Activated CD8-positive, alpha-beta memory T cell treated with anti-CD3 and anti-CD28 coated beads for 1 hour (primary cell): ENCODE measurements at places on chromosomes 7 and 10.

GRCh38 chr7:30799206-30799975 is 28.2 kb downstream of the MINDY4 start:
- no peak for DNase-seq

DNA sequence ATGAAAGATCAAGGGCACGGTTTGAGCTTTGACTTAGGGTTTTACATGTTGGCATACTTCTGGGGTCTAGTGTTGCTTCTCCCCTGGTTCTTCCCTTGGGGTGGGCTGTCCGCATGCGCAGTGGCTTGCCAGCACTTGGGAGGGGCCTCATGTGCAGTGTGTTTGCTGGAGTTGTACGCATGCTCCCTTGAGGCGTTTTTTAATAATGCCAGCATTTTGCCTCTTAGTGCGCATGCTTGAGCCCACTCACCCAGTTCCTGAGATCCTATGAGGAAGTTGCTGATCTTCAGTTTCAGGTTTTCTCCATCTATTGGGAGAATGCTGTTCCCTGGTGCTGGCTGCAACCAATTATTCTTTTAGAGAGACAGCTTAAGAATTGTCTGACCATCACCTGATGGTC is 113.4 kb upstream of the GPR141 start:
- DNase-seq = no peak

DNA sequence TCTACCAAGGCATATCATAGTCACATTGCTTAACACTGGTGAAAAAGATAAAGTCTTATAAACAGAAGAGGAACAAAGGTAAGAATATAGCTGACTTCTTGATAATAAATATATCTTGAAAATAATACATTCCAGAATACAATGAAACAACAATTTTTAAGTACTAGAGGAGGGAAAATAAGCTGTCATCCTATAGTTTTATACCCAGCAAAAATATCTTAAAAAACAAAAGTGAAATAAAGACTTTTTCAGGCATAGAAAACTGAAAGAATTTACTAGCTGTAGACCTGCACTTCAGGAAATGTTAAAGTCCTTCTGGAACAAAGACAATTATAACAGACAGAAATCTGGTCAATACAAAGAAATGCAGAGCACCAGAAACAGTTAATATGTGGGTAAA is 21.4 kb upstream of the MACROH2A2 start:
- DNase-seq = no peak

- no peak for DNase-seq
These were observed 81.4 kb upstream of the MGMT start for GRCh38 chr10:129385600-129385999.

- no peak for DNase-seq
These were observed 1.5 kb downstream of the NOC3L start for GRCh38 chr10:94361171-94361794.

DNA sequence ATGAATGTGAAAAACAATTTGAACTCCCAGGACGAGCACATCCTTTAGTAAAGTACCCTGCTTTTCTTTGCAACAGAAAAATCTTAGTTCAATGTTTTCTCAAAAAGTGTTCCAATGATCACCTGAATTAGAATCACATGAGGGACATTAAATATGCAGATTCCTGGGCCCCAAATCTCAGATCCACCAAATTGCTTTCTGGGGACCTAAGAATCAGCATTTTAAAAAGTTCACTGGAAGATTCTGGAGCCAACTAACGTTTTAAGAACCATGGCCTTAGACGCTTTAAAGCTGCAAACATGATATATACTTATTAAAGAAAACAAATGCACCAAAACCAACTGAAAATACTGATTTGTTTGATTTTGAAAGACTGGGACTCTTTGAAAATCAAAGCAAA is 143.4 kb upstream of the TMEM168 start:
- no peak for DNase-seq

DNA sequence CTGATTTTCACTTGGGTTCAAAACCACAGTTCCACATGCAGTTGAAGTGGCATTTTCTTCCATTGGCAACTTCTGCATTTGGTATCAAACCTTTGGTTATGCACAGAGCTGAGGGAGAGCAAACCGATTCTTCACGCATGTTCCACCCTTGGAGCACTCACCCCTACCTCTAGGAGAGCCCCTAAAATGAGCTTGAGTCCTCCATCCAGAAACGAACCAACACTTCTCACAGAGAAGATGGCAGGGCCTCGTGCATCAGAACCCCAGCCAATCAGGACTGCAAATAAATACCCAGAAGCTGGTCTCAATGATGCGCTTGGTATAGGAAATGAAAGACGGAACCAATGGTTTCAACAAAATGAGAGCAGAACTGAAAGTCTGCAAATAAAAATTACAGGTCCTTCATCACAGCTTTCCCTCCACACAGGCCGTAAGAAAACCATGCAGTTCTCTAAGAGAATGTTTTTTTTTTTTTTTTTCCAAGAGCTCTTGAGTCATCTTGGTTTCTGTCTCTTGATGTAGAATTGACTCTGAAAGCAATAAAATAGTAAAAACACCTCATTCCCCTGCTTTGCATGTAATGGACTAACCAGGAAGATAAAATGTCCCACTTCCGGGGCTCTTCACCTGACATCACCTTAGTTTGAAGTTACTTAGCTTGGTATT is 23.9 kb downstream of the KLF6 start:
- no peak for DNase-seq

DNA sequence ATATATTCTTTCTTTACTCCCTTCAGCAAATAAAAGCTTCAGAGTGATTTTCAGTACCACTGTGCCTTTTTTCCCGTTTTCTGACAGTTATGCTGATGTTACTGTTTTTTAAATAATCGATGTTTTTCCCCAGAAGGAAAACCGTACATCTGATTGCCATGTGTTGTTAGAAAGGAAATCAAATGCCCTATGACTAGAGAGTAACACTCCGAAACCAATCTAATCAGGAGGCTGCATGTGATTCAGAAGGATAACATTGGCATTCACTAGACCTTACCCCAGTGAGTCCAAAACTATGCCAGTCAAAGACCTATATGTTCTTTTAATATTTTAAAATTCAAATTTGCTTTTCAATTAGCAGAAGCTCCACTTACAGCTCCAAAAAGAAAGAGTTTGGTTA is 116.3 kb downstream of the TMEM26 start:
- DNase-seq = no peak

DNA sequence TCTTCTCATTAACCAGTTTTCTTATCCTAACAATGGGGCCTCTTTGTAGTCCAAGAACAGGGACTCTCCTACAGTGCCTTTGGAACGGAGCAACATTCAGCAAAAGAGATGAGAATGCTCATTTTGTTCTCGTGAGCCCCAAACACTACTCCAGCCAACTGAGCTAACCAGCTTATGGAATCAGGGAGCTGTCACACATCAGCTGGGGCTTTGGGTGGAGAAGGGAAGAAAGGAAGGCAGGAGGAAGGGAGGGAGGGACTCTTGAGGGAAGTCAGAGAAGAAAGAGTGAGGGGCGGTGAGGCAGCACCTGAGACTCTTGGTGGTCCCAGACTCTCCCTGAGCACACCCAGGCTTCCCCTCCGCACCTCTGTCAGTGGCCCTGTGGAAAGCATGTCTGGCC is 123.1 kb downstream of the CLEC2L start:
- no peak for DNase-seq

DNA sequence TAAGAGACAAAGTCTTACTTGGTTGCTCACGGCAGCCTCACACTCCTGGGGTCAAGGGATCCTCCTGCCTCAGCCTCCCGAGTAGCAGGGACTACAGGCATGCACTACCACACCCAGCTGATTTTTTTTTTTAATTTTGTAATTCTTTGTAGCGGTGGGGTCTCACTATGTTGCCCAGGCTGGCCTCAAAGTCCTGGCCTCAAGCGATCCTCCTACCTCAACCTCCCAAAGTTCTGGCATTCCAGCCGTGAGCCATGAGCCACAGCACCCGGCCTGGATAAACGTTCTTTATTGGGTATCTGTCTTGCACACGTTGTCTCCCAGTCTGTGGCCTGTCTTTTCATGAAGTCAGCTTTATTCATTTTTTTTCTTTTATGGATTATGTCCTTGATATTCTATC is 636.1 kb upstream of the FOXK1 start:
- DNase-seq = no peak

- no peak for DNase-seq
These were observed 41.0 kb downstream of the WAPL start for GRCh38 chr10:86480571-86480970.

GRCh38 chr10:46031648-46032532 is 1.5 kb upstream of the NCOA4 start:
- DNase-seq = no peak

- DNase-seq = no peak
These were observed 17.8 kb downstream of the MET start for GRCh38 chr7:116689790-116690259.

DNA sequence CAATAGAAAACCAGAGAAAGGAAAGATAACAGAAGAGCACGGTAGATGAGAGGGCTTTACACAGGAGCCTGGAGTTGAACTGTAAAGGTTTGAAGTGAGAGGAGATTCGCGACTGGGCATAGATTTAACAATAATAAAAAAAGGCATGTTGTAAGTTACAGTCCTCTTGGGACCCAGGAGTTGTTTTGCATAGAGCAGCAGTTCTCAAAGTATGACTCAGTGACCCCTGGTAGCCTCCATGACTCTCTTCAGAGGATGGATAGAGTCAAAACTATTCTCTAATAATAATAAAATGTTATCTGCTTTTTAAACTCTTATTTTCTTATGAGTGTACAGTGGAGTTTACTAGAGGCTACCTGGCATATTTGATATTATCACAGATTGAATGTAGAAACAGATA is 262.3 kb downstream of the SORCS3 start:
- no peak for DNase-seq
